Motor neuron (in vitro differentiated cells): ENCODE measurements at places on chromosomes 4 and X.

DNA sequence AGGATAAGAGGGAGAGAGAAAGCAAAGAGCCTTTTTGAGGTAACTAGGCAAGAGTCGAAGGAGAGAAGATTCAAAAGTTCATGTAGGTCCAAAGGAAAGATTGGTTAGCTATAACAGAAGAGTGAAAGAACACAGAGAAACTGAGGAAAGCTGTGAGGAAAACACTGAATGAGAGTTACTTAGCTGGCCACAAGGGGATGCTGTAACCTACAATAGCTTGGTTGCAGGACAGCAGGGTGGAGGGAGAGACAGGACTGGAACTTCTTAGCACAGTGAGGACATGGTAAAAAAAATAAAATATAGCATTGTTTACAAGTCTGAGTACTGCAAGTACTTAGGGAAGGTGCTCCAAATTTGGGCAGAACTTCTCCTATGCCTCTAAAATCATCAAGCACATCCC, 48.3 kb downstream of the RAI2 start:
- ATAC-seq = no peak

DNA sequence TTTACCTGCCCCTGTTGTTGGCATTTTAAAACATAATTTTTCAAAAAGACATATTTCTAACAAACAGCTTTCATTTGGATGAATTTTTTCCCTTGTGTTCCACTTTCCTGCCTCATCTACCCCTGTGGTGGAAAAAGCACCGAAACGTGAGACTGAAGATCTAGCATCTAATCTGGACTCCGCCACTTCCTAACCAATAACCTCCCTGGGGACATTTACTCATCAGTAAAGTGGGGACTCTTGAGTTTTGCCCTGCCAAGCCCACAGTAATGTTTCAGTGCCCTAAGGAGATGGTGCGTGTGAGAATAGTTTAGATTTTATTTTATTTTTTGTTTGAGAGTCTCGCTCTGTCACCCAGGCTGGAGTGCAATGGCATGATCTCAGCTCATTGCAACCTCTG, 56.7 kb downstream of the ADGRG2 start:
- no peak for ATAC-seq

DNA sequence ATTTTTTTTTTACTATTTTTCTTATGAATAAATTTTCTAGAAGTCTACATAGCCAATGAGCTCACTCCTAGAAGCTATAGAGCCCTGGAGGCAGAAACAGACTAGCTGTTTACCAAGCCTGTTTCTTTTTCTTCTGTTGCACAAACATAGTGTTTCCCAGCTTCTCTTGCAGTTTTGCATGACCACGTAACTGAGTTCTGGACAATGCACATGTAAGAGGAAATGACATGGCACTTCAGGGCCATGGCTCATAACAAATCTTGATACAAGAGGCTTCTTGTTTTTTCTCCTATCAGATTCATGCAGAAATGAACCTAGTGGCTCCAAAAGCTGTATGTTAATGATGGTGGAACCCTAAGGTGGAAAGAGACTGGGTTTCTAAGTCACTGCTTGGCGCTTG, 127.4 kb downstream of the ZNF330 start:
- ATAC-seq = no peak

DNA sequence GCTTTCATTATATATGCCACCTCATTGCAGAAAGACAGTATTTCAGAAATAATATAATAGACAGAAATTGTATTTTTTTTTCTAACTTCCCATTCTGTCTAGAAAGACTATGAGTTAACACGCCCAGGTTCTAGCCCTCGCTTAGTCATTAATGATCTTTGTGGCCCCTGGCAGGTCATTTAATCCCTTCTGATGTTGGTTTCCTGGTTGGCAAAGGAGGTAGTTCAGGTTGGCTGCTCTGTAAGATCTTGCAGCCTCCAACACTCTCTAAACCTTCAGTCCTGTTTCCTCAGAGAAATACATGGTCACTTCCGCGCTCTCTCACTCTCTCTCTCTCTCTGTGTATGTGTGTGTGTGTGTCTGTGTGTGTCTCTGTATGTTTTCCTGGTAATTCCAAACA, 156.3 kb upstream of the NOCT start:
- no peak for ATAC-seq

- no peak for ATAC-seq
Observed at GRCh38 chr4:7618361-7618760, 183.6 kb upstream of the PSAPL1 start.

- ATAC-seq = no peak
Observed at GRCh38 chrX:16897445-16897844, 27.3 kb upstream of the RBBP7 start.

DNA sequence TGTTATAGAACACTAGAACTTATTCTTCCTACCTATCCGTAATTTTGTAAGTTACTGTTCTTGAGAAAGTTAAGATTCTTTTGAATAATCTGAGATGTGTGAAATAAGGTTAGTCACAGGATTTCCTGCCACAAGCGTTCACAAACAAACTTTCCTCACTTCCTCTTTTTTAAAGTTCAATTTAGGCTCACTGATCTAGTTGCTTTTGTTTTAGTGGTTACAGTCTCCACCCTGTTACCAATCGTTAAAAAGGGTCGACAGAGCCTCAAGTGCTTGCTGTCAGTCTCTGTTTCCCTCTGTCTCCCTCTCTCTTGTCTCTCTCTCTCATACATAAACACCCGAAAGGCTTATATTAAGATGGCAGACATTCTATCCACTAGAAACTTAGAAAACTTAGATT, 35.9 kb upstream of the STK26 start:
- no peak for ATAC-seq

- no peak for ATAC-seq
Observed at GRCh38 chrX:77174680-77175519, 272.3 kb upstream of the FGF16 start.

GRCh38 chr4:102036619-102037376, 246.3 kb downstream of the BANK1 start:
- no peak for ATAC-seq
